ENCODE measurements at places on chromosomes 3 and 15. TPM values are rescaled to one million over a fixed set of nuclear protein-coding genes. Genes with fewer than 3 reads are reported as not detected.

The CADPS gene
- total RNA-seq, result 0.22 TPM

The SLC27A2 gene
- total RNA-seq, result 0.49 TPM

The C3orf49 gene
- not detected for total RNA-seq

The ITGA11 gene
- total RNA-seq, result not detected

The ARID3B gene
- total RNA-seq, result 30.9 TPM

The ZBBX gene
- not detected for total RNA-seq

The RTP3 gene
- not detected for total RNA-seq

The TMC3 gene
- total RNA-seq, result not detected

The CACNA2D3 gene
- total RNA-seq, result 0.15 TPM

The TPRG1 gene
- 0.41 TPM for total RNA-seq

The TRIM42 gene
- total RNA-seq, result not detected

The IL20RB gene
- total RNA-seq, result 0.84 TPM

The SLTM gene
- 188 TPM for total RNA-seq

The DNAJC17 gene
- 52.3 TPM for total RNA-seq

All from B cell (primary cell).